ENCODE measurements at places on chromosomes 11 and 22.

GRCh38 chr11:117717485-117718314 lies 79.3 kb downstream of the DSCAML1 start:
- DNase-seq: no peak

- no peak for DNase-seq
Observed at GRCh38 chr11:65434057-65434666, 11.6 kb downstream of the NEAT1 start.

GRCh38 chr22:27307545-27308247 lies 493.9 kb downstream of the MN1 start:
- DNase-seq: no peak

DNA sequence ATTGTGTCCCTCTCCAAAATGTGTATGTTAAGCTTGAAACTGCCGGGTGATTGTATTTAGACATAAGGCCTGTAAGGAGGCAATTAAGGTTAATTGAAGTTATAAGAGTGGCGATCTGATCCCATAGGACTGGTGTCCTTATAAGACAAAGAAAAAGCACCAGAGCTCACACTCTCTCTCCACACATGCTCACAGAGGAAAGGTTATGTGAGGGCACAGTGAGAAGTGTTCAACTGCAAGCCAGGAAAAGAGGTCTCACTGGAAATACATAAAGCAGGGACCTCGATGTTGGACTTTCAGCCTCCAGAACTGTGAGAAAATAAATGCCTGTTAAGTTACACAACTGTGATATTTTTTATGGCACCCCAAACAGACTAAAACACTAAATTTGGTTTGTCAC lies 1233.8 kb upstream of the CNTN5 start:
- no peak for DNase-seq

DNA sequence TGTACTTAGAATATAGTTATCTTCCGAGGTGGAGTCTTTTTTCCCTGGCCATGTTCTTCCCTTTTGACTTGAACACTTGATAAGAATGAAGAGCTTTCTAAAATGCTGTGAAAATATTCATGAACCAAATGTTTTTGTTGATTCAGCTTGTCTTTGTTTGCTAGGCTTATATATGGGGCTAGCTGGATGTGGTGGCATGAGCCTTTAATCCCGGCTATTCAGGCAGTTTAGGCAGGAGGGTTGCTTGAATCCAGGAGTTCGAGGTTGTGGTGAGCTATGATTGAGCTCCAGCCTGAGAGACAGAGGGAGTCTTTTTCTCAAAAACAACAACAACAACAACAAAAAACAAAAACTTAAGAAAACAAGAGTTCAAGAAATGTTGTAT lies 23.1 kb downstream of the CBL start:
- DNase-seq: no peak

Data from left kidney (tissue), 8 donors.